Activated T-helper 2 cell treated with anti-CD3 and anti-CD28 coated beads, Interferon-gamma antibody, Interleukin-2, Interleukin-4, amounts not matched to agents 10 μg/mL and 5 μg/mL and 100 μg/mL, durations not matched to agents 14 hours and 24 hours and 36 hours (primary cell): ENCODE measurements at places on chromosomes 7 and 10. TPM values are rescaled to one million over a fixed set of nuclear protein-coding genes. Genes with fewer than 3 reads are reported as not detected.
A peak's percentile ranks its signal among the peaks of the same experiment; 100 is the strongest.

DNA sequence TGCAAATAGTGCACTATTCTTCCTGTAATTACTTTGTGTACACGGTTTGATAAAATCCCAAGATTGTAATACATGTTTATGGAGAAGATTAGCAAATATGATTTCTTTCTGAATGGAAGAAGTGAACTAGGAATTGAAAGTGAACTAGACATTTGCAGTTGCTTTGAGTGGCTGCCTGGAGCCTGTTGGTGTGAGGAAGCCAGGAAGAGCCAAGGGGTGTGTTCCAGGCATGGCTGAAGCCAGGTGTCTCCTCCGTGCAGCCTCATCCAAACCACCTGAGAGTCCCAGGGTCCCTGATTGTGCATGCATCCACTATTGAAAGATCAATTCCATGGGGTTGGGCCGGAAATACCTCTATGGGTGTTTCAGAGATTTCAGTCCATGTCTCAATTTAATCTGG lies 253.1 kb upstream of the SHH start:
- DNase-seq = no peak
- no peak overlapping the region for H3K27ac ChIP-seq
- H3K4me1 ChIP-seq = no peaks in the 10 kb centered on the region

- no peaks in the 10 kb centered on the region for H3K4me1 ChIP-seq
- H3K4me3 ChIP-seq = no peak overlapping the region
- DNase-seq = no peak
Measured at GRCh38 chr10:44873160-44873559, 38.0 kb upstream of the TMEM72 start.

GRCh38 chr10:91460681-91461080 lies 50.5 kb downstream of the HECTD2 start:
- H3K27me3 ChIP-seq = no peaks in the 10 kb centered on the region
- H3K36me3 ChIP-seq = peaks cover 3% of the 10 kb centered on the region
- no peak overlapping the region for H3K27ac ChIP-seq
- H3K4me1 ChIP-seq = peaks cover 3% of the 10 kb centered on the region
- no peak for DNase-seq

DNA sequence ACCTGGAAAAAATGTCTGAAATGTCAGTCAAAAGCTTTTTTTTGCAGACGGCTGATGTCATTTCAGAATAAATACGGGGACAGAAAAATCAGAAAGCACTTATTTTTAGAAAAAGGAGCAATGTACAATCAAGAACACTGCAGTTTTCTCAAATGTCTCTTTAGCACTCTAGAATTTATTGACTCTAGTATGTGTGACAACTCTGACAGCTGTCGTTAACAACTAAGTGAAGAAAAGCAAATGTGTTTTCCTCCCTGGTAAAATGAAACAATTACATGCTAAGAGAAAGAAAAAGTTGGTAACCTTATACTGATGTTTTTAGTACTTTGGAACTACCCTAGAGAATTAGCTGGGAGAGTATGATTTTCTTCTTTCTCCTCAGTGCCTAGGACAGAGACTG lies 497.4 kb downstream of the GRM8 start:
- no peak overlapping the region for H3K27ac ChIP-seq
- H3K27me3 ChIP-seq = no peaks in the 10 kb centered on the region
- H3K4me3 ChIP-seq = no peak overlapping the region
- no peak for DNase-seq
- no peaks in the 10 kb centered on the region for H3K4me1 ChIP-seq

- no peaks in the 10 kb centered on the region for H3K27me3 ChIP-seq
- peak overlapping the region; percentile 4 for H3K27ac ChIP-seq
- H3K4me1 ChIP-seq = peaks cover 7% of the 10 kb centered on the region
Measured at GRCh38 chr10:102616066-102616770, 28.1 kb upstream of the TRIM8 start.

GRCh38 chr7:22292531-22292930 lies 64.4 kb downstream of the RAPGEF5 start:
- H3K4me3 ChIP-seq = no peak overlapping the region
- peaks cover 55% of the 10 kb centered on the region for H3K27me3 ChIP-seq
- H3K4me1 ChIP-seq = peaks cover 19% of the 10 kb centered on the region
- no peaks in the 10 kb centered on the region for H3K36me3 ChIP-seq
- no peak for DNase-seq

- H3K36me3 ChIP-seq = no peaks in the 10 kb centered on the region
- H3K27me3 ChIP-seq = no peaks in the 10 kb centered on the region
- H3K27ac ChIP-seq = no peak overlapping the region
- no peaks in the 10 kb centered on the region for H3K4me1 ChIP-seq
- no peak for DNase-seq
Measured at GRCh38 chr10:59104186-59104585, 72.3 kb upstream of the PHYHIPL start.

DNA sequence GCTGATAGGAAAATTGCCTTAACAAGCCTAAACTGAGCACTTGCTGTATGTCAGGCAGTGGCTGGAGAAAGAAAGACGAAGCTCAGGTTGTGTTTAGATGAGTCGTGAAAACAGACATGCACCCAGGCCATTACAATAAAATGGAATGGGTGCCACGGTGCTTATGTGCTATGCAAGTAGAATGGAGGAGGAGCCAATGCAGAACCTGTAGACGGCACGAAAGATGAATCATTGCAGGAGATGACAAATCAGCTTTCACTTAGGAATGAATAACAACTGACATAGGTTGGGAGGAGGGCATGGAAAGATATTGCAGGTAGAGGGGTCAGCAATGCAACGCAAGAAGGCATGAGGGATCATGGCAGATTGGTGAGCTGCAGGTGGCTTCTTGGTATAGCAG lies 61.2 kb upstream of the ARHGAP21 start:
- H3K4me1 ChIP-seq = no peaks in the 10 kb centered on the region
- no peak for DNase-seq
- H3K36me3 ChIP-seq = no peaks in the 10 kb centered on the region
- H3K4me3 ChIP-seq = no peak overlapping the region

DNA sequence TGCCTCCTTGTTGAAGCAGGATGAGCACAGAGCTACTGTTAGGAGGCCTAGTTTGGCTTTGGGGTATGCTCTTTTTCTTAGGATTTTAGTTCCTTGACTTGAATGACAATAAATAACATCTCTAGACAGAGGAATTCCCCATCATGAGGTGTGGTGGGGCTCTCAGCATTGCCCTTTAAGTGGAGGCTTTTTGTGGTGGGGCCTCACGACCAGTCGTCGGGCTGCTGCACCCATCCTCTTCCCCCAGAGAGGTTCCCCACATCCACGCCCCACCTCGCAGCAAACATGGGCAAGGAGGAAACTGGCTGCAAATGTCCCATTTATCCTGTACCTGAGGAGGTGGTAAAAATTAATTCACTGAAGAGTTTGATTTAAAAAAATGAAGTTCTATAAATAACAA lies 36.1 kb upstream of the TARP start:
- peaks cover 13% of the 10 kb centered on the region for H3K4me1 ChIP-seq
- no peak overlapping the region for H3K4me3 ChIP-seq
- DNase-seq = no peak
- H3K36me3 ChIP-seq = peaks cover 3% of the 10 kb centered on the region
- H3K27me3 ChIP-seq = no peaks in the 10 kb centered on the region
- peak overlapping the region; percentile 55 for H3K27ac ChIP-seq

DNA sequence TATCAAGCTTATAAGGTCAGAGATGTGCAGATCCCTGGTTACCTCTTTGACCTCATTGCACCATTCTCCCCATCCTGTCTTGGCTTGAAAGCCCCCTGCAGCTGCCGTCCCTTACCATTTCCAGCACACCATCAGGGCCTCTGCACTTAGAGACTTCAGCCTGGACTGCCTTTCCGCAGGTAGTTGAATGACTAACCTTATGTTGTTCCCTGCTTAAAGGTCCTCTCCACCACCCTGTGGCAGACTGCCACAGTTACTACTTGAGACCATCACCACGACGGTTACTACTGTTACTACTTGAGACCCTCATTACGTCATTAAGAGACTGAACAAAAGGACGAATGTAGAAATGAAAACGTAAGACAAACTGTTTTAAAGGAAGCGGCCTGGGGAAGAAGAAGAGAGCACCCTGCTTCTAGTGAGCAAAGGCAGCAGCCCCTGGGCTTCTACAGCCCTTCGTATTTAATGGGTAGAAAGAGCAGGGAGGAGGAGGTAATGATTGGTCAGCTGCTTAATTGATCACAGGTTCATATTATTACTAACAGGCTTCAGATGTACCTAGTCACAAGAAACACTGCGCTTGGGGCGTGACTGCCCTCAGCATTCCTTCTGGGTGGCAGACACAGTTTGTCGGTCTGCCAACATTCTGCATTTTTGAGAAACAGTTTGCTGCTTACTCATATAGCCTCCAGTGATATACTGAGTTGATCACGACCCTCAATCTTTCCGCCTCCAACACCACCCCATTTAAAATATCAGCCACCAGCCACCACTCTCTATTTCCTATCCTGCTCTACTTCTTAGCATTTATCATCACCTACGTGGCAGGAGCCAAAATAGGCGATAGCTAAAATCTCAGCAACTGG lies 74.1 kb upstream of the PARD3 start:
- no peak overlapping the region for H3K4me3 ChIP-seq
- DNase-seq = no peak
- H3K36me3 ChIP-seq = no peaks in the 10 kb centered on the region
- H3K27me3 ChIP-seq = no peaks in the 10 kb centered on the region
- no peak overlapping the region for H3K27ac ChIP-seq

DNA sequence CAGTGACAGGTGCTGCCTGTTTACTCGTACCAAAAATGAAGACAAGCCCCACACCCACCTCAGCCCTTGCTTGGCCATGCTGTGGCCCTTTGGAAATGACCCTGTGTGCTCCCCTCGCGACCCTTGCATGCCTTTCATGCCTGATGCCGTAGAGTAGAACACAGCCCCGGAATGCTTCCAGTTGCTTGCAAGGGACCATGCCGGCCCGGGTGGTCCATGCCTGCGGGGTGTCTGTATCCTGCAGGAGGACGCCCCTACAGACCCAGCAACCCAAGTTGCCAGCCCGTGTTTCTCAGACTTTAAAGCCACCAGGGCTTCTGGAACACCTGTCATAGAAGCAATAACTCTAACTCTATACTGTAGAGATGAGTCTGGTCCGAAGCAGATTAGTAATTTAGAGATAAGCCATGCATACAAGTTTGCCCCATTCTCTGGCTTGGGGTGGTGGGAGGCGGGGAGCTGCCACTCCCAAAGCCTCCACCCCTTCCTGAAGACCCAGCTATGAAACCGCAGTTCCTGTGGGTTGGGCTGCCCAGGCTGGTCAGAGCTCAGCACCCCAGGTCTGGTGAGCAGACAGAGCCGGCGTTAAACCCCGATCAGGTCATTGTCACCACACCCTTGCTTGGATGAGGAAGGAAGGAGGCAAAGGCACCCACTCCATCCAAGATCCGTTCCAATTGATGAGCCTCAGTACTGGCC lies 143.5 kb downstream of the ADCY1 start:
- H3K4me1 ChIP-seq = no peaks in the 10 kb centered on the region
- H3K36me3 ChIP-seq = no peaks in the 10 kb centered on the region
- H3K27ac ChIP-seq = no peak overlapping the region
- no peak for DNase-seq
- H3K27me3 ChIP-seq = no peaks in the 10 kb centered on the region

- peak; percentile 71 for DNase-seq
- peak within 1 kb of the TSS; percentile 82 for H3K27ac ChIP-seq
- H3K4me3 ChIP-seq = peak within 1 kb of the TSS; percentile 78
- H3K36me3 ChIP-seq = peaks cover 26% of the 10 kb centered on the region
Measured at GRCh38 chr10:70887804-70888800, at the start of gene PCBD1. TSS of gene PCBD1 (minus strand) at chr10:70888565. CDS start at chr10:70888533, 32 bp downstream.

DNA sequence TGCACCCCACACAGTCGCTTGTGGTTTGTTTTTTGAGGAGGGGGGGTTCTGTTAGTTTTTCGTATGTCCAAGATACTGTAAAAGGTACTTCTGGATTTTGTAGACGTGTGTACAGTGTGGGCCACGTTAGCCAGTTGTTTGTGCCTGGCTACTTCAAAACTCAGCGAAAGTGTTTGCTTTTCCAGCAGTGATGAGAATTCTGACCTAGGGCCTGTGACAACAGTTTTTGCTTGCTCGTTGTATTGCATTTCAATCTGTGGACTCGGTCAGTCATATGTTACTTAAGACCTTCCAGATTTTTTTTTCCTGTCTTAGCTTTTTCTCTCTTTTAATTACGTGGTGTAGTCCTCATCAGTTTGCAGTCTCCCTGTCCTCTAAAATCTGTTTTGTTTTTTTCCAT lies 338.9 kb upstream of the GALNT17 start:
- H3K27ac ChIP-seq = no peak overlapping the region
- no peaks in the 10 kb centered on the region for H3K36me3 ChIP-seq
- H3K4me3 ChIP-seq = no peak overlapping the region
- H3K4me1 ChIP-seq = peaks cover 5% of the 10 kb centered on the region
- no peak for DNase-seq

GRCh38 chr7:74599244-74599643 lies 58.3 kb upstream of the GTF2I start:
- no peak overlapping the region for H3K27ac ChIP-seq
- no peaks in the 10 kb centered on the region for H3K27me3 ChIP-seq
- H3K4me3 ChIP-seq = no peak overlapping the region
- no peaks in the 10 kb centered on the region for H3K36me3 ChIP-seq
- DNase-seq = no peak

GRCh38 chr7:100584054-100584682 lies 1.8 kb downstream of the LRCH4 start:
- DNase-seq = no peak
- peak overlapping the region; percentile 96 for H3K27ac ChIP-seq
- H3K4me1 ChIP-seq = peaks cover 24% of the 10 kb centered on the region
- no peaks in the 10 kb centered on the region for H3K27me3 ChIP-seq
- H3K4me3 ChIP-seq = peak overlapping the region; percentile 96

GRCh38 chr10:82429302-82429701 lies 554.3 kb downstream of the NRG3 start:
- H3K27me3 ChIP-seq = no peaks in the 10 kb centered on the region
- no peaks in the 10 kb centered on the region for H3K4me1 ChIP-seq
- no peak overlapping the region for H3K27ac ChIP-seq
- H3K4me3 ChIP-seq = no peak overlapping the region
- H3K36me3 ChIP-seq = no peaks in the 10 kb centered on the region

GRCh38 chr7:158945519-158945918 lies 89.2 kb downstream of the DYNC2I1 start:
- H3K4me1 ChIP-seq = no peaks in the 10 kb centered on the region
- H3K36me3 ChIP-seq = peaks cover 34% of the 10 kb centered on the region
- H3K4me3 ChIP-seq = no peak overlapping the region
- H3K27me3 ChIP-seq = no peaks in the 10 kb centered on the region
- no peak overlapping the region for H3K27ac ChIP-seq
- no peak for DNase-seq

The GRID1 gene
- total RNA-seq = not detected in 2 replicates

The BAMBI gene
- 0.16 TPM in 2 replicates for total RNA-seq

The ABLIM1 gene
- total RNA-seq = 37.9 and 39.8 TPM in 2 replicates

The PLA2G12B gene
- total RNA-seq = not detected in 2 replicates

The CYP17A1 gene
- not detected in 2 replicates for total RNA-seq
